ENCODE measurements at places on chromosomes 1 and 21.

GRCh38 chr21:37753122-37753599, 163.1 kb downstream of the KCNJ6 start:
- DNase-seq = no peak

GRCh38 chr1:29426701-29427279, 190.5 kb downstream of the PTPRU start:
- no peak for DNase-seq

DNA sequence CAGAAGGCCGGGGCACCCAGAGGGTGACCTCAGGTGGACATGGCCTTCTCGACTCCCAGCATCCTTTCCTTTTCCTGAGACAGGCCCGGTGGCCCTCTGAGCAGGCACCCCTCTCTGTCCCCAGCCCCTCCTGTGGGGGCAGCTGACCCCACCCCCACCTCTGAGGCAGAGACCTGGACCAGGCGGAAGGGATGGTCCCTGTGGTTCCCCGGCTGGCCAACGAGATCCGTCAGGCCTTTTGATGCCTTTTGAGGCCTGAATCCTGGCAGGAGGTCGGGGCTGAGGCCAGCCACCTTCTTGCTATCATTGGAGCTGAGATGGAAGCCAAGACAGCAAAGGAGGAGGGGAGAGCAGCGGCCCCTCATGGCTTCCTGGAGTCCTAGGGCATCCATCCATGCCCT, 50.2 kb upstream of the ACTRT2 start:
- DNase-seq = no peak

- DNase-seq = no peak
Observed at GRCh38 chr1:10899490-10900250, 103.2 kb upstream of the CASZ1 start.

DNA sequence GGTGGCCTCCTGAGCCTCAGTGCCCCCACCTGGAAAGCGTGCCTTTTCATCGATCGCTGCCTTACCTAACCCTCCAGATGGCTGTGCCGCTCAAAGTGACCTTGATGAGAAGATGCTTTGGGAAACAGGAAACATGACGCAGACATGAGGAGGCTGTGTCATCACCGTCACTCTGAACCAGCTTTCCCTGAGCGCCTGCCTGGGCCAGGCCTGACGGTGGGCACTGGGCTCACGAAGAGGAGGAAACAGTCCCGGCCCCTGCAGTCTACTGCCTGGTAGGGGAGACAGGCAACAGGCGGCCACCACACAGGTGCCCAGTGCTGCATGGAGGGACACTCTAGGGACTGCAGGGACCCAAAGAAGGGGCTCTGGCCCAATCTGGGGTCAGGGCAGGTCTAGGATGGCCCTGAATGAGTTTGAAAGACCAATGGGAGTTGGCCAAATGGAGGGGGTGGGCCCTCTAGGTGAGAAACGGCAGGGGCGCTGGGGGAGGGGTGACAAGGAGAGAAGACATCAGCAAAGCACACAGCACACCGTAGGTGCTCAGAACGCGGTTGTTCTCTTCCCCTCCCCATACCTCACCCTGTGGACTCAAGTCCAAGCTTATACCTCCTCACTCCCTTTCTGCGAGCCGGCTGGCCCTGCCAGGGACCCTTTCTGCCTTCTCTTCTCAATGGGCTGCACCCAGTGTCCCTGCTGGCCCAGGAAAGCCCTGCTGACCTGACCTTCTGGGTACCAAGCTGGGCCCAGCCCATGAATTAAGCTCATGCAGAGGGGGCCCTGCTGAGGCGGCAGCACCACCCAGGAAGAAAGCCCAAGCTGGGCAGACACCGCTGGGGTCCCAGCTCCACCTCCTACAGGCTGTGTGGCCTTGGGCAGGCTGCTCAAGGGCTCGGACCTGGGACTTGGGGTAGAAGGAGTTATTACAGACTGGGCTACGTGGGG, 44.9 kb downstream of the GLIS1 start:
- DNase-seq = peak; percentile 47

DNA sequence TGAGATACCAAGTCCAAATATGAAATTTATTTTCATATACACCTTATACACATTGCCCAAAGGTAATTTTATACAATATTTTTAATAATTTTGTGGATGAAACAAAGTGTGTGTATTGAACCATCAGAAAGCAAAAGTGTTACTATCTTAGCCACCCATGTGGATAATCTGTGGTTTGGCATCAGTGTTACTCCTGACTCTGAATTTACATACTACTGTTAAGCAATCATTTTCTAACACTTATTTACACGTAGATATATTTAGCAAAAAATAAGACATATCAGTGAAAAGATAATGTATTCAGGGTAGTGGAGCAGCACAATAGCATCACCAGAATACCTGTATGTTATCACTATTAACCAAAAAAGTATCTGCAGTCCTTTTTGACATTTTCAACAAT, 23.8 kb downstream of the DENND2D start:
- DNase-seq = no peak

Data from AG10803 (cell line).